ENCODE measurements at places on chromosomes 12 and 14. TPM values are rescaled to one million over a fixed set of nuclear protein-coding genes. Genes with fewer than 3 reads are reported as not detected.

KERA gene
- total RNA-seq, result not detected

ITFG2 gene
- 11.9 TPM for total RNA-seq

SMOC1 gene
- total RNA-seq, result 14.3 TPM

CPNE8 gene
- total RNA-seq, result 7.7 TPM

IL26 gene
- not detected for total RNA-seq

KCNK10 gene
- not detected for total RNA-seq
